CD4-positive, alpha-beta T cell treated with Interleukin-21 for 1 hour (primary cell): ENCODE measurements at places on chromosomes 3 and 15.
A peak's percentile ranks its signal among the peaks of the same experiment; 100 is the strongest.

DNA sequence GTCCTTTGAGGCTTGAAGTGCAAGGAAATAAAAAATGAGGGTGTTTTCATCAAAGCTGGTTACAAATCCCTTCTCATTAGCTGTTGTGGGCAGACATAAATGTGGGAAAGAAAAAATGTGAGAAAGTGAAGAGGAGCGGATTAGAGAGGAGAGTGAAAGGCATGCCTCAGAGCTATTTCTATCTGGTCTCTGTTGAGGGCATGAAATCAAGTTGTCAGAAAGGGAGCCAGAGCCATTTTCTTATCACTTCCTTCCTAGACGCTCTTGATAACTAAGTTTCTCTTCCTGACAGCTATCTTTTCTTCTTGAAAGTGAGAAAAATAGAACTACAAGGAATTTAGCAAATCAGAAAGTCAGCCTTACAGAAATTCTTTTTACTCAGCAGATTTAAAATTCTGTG lies 20.8 kb upstream of the CAPN3 start:
- DNase-seq = no peak

DNA sequence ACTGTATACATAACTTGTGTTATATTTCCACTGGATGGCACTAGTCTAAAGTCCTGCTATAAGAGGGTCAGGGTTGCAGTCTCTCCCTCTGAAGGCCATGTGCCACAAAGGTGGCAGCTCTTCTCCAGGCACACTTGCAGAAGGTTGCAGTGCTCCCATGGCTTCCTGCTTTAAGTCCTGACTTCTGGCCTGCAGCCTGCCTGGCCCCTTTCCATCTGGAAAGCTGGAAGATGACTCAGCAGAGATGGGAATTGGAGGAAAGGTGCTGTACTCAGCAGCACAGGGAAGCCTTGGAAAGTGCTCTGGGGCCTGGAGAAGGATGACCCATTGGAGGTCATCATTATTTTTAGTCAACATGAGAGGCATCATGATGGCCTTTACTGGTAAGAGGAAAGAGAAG lies 40.9 kb upstream of the MRPL3 start:
- DNase-seq = no peak

- DNase-seq = no peak
Measured at GRCh38 chr3:173089283-173089682, 51.8 kb downstream of the SPATA16 start.

DNA sequence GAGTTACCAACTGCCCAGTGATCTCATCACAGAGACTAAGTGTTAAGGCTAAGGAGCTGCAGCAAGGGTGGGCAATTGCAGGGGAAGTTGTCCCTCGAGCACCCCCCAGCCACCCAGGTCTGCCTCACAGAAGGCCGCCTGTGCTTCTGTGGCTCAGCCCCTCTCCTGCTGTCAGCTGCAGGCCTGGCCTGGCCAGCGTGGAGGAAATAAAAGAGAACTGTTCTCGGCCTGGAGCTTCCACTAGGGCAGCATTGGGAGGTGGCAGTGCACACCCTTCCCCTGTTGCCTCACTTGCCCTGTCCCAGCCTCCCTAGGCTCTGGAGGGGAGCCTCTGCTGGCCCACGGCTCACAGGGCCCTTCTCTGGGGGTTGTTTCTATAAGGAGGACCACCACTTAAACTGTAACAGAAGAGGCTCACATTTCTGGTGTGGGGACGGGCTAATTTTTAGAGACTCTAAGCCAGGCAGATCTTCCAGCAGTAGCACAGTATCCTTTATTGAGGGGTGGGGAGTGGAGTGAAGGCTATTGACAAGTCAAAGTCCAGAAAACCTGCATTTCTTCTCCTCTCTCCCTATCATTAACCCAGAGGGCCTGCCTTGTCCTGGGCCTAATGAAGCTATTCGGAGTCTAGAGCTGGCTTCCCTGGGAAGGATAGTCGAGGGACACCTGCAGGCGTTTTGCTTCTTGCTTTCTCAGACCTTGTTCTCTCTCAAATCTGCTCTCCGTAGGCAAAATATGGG lies 75.6 kb upstream of the ADPGK start:
- DNase-seq = no peak

GRCh38 chr3:194982472-194982871 lies 288.5 kb downstream of the XXYLT1 start:
- no peak for DNase-seq

DNA sequence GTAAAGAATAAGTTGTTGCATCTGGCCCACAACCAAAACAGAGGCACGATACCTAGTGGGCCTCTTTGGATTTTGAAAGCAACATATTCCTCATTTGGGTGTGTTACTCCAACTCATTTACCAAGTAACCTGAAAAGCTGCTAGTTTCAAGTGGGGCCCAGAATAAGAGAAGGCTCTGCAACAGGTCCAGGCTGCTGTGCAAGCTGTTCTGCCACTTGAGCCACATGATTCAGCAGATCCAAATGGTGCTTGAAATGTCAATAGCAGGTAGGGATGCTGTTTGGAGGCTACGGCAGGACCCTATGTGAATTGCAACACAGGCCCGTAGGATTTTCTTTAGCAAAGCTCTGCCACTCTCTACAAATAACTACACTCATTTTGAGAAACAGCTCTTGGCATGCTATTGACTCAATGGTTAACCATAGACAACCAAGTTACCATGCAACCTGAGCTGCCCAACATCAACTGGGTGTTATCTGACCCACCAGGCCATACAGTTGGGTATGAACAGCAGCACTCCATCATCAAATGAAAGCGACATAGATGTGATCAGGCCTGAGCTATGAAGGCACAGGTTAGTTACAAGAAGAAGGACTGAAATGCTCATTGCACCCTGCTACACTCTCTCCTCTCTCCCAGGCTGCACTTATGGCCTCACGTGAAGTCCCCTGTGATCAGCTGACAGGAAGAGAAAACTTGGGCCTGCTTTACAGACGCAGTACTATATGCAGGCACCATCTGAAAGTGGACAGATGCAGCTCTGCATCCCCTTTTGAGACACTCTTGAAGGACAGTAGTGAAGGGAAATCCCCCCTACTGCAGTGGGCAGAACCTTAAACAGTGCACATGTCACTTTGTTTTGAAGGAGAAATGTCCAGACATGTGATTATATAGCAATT lies 9.5 kb upstream of the MCF2L2 start:
- no peak for DNase-seq

DNA sequence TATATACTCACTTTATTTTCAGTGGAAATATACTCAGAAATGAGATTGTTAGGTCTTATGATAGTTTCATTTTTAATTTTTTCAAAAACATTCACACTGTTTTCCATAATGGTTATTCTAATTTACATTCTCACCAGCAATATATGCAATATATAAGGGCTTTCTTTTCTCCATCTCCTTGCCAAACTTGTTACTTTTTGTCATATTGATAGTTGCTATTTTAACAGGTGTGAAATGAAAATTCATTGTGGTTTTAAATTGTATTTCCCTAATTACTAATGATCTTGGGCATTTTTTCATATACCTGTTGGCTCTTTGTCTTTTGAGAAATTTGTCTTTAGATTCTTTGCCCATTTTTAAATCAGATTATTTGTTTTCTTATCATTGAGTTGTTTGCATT lies 325.2 kb downstream of the DIPK2A start:
- DNase-seq = no peak

GRCh38 chr3:150419076-150419868 lies 11.2 kb downstream of the TSC22D2 start:
- DNase-seq = no peak

- no peak for DNase-seq
Measured at GRCh38 chr15:87746333-87746732, 510.2 kb downstream of the NTRK3 start.

DNA sequence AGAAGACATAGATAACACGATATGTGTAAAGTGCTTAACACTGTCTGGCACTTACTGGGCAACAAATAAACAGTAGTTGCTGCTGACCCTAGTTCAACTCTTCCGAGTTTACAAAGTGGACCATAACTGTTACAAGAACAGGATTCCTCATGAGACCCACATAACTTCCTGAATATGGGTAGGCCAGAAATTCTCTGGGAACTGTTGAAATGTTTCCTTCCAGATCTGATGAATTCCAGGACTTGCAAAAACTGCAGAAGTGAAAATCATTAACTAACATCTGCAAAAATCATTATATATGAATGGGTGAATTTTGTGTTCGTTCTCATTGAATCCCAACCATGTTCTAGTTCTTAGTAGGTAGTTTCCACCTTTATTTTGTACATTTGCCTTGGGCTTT lies 181.7 kb upstream of the MME start:
- no peak for DNase-seq

DNA sequence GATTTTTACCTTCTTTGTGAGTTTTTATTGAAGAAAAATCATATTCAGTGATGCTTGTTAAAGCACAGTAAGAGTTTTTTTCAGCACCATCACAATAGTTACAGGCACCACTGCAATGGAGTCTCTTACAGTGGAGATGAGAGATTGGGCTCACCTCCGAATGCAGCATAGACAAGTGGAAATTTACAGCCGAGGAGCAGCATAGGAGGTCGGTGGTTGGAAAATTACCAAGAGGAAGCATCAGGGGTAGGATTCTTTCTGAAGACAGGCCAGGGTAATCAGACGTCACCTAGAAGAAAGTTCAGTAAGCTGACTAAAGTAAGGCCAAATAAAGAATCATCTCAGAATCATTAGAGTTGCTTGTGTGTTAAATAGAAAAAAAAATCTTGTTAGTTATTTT lies 491.6 kb downstream of the RBMS3 start:
- no peak for DNase-seq

GRCh38 chr3:103308921-103309320 lies 874.1 kb downstream of the ZPLD1 start:
- DNase-seq = no peak

DNA sequence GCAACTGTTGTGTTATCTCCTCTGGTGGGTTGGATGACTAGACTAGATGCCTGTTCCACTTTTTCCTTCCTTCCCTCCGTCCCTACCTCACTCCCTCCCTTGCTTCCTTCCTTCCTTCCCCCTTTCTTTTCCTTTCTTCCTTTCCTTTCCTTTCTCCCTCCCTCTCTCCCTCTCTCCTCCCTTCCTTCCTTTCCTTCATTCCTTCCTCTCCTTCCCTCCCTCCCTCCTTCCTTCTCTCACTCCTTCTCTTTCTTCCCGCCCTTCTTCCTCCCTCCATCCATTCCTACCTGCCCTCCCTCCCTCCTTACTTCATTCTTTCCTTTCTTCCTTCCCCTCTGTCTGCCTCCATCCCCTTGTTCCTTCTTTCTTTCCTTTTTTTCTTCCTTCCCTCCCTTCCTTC lies 1045.3 kb downstream of the OTOL1 start:
- no peak for DNase-seq

- DNase-seq = no peak
Measured at GRCh38 chr3:11904157-11904556, 57.5 kb upstream of the TAMM41 start.

DNA sequence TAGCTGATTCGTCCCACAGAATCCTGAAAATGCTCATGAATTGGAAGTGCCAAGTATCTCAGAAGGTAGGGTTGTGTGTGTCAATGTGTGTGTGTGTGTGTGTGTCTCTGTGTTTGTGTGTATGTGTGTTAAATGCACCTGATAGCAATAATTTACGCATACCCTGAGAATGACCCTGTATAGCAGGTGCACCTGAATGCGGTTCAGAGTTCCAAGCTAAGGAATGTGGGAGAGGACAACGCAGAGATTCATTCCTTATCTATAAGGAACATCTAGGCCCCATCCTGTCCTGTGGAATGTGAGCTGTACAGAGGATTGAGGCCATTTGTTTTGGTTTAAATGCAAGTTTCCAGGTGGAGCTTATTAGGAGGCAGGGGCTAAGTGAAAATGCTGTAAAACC lies 49.1 kb upstream of the NEDD4 start:
- no peak for DNase-seq

DNA sequence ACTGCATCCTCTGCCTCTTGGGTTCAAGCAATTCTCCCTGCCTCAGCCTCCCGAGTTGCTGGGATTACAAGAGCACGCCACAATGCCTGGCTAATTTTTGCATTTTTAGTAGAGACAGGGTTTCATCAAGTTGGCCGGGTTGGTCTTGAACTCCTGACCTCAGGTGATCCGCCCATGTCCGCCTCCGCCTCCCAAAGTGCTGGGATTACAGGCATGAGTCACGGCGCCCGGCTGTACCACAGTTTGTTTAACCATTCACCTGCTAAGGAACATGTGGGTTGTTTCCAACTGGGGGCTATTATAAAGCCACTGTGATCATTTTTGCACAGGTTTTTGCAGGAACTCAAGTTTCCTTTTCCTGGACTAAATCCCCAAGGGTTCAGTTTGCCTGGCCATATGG lies 123.2 kb upstream of the RAP2B start:
- no peak for DNase-seq

GRCh38 chr15:93109336-93110102 lies 20.5 kb upstream of the RGMA start:
- no peak for DNase-seq

DNA sequence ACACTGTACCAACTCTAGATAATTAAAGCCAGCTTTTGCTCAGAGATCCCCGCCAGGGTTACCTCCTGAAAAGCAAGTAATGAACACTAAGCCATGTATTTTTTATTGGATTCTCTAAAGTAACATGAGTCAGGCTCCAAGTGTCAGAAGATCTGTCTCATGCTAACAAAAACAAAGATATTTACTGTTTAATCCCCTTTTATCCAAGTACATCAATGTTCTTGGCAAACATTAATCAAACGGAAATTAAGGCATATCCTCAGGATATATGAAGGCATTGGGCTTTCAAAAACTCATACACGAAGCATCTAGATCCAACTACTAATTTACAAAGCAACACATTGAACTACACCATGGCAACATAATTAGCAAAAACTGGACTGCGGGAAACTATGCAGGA lies 37.2 kb downstream of the MYO5A start:
- DNase-seq = no peak

- peak; percentile 39 for DNase-seq
Measured at GRCh38 chr15:98442379-98442833, 205.9 kb upstream of the IGF1R start.

- no peak for DNase-seq
Measured at GRCh38 chr3:154304116-154304786, 20.0 kb downstream of the DHX36 start.

DNA sequence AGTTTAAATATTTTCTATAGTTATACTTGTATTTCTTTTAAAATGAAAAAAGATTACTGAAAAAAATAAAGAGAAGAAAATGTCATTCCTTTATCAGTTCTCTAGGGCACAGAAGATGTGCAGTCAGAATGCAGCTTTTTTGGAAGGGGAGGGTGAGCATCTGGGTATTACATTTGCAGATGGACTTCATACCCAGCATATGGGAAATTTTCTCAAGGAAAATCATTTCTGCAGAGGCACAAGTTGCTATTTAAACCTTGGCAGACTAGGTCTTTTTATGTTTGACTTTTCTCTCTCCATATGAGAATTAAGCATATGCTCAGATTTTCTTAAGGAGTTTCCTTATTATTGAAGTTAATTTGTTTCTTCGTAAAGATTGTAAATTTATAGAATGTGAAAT lies 39.5 kb upstream of the ZNF385D start:
- DNase-seq = no peak
